Activated T-cell treated with anti-CD3 and anti-CD28 coated beads for 48 hours (primary cell): ENCODE measurements at places on chromosomes 6 and 20.

DNA sequence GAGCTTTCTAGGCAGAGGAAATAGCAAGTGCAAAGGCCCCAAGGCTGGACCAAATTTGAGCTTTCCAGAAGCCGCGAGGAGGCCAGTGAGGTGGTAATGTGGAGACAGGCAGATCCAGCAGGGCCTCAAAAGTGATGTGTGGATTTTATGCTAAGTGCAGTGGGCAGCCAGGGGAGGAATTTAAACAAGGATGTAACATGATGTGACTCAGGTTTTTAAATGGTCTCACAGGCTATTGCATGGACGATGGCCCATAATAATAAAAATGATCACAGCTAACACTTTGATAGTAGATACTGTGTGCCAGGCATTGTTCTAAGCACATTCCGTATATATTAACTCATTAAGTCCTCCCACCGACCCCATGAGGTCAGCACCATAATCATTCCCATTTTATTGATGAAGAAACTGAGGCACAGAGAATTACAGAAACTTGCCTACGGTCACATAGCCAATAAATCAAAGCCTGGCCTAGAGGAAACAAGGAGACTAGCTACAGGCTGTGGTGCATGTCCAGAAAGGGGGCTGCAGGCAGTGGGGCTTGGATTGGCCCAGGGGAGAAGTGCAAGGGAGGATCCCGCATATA lies 18.0 kb upstream of the PREX1 start:
- no peak for DNase-seq

- DNase-seq = no peak
Observed at GRCh38 chr6:44646355-44646754, 258.8 kb downstream of the CDC5L start.

DNA sequence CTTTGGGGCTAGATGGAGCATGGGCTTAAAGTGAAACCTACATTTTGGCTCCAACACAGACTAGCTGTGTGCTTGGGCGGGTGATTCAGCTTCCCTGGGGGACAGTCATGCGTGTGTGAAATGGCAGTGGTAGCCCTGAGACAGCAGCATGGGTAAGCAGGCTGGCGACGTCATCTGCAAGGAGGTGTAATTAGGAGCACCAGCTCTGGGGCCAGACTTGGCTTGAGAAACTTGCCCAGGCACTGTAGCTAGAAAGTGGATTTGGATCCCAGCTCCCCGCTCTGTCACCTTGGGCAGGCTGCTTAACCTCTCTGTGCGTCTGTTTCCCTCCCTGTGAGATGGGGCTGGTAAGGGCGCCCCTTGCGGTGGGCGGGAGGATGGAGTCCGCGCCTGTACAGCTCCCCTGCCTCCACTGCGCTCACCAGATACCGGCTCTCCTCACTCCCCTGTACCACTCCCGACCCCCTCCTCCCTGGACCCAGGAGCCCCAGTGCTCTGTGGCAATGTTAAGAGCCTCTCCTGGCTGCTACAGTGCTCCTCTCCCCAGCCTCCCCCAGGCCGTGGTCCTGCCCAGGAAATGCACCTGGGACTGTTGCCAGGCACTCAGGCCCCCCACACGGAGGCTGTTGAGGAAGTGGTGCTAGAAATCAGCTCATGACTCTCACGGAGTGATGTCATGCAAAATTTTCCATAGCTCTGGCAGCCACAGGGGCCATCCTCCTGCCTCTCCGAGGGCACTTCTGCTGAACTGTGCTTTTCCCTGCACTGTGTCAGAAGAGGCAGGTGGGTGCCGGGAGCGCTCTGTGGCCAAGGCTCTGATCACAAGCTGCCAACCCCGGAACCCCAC lies 44.6 kb downstream of the SYNJ2 start:
- peak; percentile 75 for DNase-seq

DNA sequence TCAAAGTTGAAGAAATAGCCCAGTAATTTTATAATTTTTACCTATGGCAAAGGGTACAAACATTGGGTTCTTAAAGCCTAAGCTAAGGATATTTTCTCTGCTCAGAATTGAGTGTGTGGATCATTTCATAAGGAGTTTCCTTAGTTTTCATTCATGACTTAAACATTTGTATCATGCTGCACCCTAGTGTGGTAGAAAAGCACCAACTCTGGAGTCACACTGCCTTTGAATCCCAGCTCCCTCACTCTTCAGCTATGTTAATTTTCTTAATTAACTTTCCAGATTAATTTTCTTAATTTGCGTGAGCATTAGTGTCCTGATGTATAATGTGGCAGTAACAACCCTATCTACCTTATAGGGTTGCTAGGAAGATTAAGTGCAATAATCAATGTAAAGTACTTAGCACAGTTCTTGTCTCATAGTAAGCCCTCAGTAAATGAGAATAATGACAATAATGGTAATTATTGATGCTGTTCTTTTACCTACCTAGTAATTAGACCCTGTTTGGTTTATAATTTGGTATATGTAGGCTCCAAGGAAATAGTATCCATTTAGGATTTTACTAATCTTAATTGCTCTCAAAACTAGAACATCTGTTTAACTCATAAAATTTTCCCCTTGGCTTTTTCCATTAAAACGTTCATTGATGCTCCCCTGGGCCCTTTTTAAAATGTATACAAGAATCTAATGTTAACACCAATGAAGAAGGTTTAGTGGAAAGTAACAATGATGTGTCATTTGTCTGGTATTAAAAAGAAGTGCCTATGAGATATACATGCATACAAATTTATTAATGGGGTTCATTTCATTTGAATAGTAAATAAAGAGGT lies 31.6 kb downstream of the DSE start:
- no peak for DNase-seq

DNA sequence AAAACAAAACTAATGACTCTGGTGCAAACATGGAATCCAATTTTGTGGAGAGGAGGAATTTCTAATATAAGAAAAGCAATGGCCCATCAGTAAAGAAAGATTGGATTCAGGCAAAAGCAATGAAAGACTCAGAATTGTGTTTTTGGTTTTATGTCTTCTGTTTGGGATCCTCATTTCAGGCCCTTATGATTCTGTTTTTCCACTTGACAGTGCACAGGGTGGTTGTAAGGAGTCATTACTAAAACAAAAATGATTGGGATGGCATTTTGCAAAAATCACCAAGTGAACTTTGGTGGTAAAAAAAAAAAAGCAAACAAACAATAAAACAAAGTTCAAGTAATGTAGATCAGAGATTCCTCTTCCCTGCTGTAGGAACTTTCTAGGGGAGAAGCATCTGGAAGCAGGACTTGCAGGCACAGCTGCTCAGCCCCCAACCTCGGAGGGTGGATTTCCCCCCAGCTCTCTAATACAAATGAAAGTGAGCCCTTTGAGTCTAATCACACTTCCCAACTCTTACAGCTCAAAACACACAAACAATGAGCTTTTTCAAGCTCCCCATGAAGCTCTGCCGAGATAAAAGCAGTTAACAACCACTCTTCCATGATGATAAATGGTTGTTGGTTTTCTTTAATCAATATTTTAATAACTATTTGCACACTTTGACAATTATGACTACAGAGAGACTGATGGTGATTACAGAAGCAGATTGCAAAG lies 177.7 kb downstream of the ZDHHC14 start:
- DNase-seq = no peak

DNA sequence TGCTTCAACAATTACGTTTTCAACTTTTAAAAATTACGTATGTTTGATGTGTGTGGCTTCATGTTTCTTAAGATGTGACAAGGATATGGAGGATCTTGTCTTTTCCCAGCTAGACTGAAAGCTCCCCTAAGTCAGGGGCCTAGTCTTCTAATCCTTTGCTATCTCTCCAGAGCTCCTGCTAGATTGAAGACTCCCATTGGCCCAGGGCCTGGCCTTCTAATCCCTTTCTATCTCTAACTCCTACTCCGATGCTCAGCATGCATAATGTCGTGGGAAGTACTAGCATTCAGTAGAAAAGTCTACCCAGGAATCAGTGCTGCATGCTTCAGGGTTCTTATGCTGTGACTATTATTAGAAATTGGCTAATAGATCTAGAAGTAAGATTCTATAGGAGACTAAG lies 144.8 kb upstream of the SUPT3H start:
- no peak for DNase-seq

GRCh38 chr20:19291024-19291817 lies 78.8 kb downstream of the SLC24A3 start:
- no peak for DNase-seq

- no peak for DNase-seq
Observed at GRCh38 chr6:55917751-55918415, 42.5 kb upstream of the BMP5 start.

DNA sequence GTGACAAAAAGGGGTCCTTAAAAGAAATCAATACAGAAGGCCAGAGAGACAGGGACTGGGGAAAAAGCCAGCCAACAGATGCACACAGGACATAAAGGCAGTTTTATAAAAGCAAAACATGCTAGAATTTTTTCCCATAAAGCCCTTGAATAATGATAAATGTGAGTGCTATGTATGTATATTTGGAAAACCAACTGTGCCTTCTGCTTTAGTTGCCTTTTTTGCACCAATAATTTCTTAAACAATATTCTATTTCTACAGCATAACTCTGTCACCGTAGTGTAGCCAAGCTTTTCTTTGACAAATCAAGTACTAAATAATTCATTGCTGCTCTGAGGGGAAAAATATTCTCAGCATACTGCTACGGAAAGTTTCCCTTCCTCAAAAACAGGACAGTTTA lies 730.6 kb upstream of the NRSN1 start:
- no peak for DNase-seq

DNA sequence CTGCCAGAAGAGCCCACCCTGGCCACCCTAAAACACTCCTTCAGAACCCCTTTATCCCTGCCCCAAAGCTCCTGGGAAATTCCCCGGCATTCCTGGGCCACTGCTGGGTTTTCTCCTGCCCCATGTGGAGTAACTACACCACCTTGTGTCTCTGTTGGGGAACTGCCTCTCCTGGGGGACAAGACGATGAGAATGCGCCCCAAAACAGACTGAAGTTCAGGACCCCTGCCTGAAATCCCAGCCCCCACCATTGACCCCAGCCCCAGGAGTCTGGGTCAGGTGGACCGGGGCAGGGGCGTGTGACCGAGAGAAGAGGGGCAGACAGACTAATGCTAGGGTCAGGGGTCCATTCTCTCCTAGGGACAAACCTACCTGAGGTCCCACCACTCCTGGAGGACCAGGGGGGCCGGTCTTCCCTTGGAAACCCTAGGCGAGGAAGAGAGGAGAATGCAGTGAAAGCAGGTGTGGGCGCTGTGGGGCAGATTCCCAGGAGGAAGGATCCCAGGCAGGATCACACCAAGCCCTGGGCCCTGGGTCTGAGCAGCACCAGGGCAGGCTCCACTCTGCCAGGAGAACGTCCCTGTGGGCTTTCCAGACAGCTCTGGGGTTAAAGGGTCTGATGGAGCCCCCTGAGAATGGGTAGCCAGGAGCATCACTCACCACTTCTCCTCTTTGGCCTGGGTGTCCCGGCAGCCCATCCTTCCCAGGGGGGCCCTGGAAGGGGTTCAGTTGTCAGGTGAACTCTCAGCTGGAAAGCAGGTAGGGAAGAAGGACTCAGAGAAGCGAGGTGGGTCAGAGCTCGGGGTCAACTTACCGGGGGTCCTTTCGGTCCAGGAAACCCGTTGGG lies 19.4 kb downstream of the COL11A2 start:
- no peak for DNase-seq

- no peak for DNase-seq
Observed at GRCh38 chr6:41446132-41446531, 100.0 kb upstream of the FOXP4 start.

DNA sequence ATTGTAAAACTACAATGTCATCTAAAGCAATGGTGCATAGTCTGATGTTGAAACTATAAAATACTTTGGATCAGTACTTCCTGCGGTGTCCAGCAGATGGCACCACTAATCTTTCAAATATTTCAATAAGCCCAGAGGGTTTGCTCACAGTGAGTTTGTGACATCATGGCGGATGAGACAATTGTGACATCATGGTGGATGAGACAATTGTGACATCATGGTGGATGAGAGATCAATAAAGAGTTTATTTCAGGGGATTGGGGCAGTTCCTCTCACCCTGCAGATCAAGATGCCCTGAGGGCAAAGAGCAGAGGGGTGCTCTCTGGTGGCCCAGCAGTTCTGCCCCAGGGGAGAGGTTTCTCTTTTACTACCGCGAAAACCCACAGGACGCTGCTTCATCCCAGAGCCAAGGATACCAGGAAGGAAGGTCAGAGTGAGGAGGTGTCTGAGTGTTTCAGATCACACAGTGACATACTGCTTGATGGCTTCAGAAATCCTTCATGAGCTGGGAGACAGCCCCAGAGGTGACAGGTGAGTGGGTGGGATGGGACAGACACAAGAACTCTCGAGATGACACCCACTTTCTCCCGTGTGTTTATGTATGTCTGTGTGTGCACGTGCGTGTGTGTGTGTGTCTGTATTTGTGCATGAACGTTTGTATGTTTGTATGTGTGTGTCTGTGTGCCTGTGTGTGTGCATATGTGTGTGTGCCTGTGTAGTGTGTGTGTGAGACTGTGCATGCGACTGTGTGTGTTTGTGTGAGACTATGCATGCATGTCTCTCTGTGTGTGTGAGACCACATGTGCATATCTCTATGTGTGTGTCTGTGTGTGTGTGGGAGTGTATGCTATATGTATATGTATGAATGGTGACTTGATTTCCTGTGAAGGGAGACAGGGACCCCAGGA lies 7.3 kb upstream of the ULBP2 start:
- DNase-seq = no peak

DNA sequence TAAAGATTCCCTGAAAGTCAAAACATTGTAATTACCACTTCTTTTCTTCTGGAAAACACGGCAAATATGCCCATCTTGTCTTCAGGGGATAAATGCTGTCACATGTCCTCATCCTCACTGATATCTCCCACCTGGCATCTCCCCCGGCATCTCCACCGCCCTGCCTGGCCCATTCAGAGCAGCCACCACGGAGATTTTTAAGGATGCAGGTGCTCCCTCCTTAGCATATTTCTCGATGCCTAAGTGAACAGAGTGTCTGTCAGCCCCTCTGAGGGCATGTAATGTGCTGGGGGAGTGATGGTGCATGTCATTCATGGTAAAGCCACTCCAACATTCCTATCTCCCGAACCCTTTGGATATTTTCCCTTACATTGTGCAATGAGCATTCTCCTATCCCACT lies 215.5 kb downstream of the PREX1 start:
- DNase-seq = no peak

DNA sequence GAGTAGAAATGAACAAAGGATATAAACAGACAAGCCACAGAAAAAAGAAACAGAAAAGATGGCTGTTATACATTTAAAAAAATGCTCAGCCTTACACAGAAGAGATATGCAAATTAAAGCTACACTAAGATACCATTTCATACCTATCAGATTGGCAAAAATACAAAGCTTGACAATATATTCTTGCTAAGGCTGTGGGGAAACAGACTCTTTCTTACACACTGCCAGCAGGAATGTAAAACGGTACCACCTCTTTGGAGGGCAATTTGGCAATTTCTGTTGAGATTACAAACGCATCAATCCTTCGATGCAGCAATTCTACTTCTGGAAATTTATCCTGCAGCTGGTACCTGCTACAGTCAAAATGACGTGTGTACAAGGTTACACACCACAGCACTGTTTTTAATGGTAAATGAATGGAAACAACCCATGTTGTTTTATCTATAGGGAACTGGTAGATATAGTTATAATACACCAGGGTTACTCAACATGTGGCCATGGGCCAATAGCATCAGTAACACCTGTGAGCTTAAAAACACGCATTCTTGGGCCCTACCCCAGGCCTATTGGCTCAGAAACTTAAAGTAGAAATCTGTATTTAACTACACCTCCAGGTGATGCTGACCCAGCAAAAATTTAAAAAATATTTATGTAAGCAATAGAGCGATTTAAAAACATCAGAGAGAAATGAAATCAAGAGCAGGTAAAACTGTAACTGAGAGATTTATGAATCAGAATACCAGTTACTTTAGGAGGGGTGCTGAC lies 53.3 kb downstream of the TRAM2 start:
- DNase-seq = no peak
